ENCODE measurements at places on chromosomes 4 and X. TPM values are rescaled to one million over a fixed set of nuclear protein-coding genes. Genes with fewer than 3 reads are reported as not detected.

The IL21 gene
- total RNA-seq, result not detected

The C1GALT1C1 gene
- total RNA-seq, result 20.5 TPM

The LRCH2 gene
- total RNA-seq, result not detected

The REELD1 gene
- not detected for total RNA-seq

The TMSB15A gene
- not detected for total RNA-seq

The GUCY1A1 gene
- 0.64 TPM for total RNA-seq

The GLRA2 gene
- not detected for total RNA-seq

The TMEM192 gene
- total RNA-seq, result 21.5 TPM

The MAGEA2 gene
- not detected for total RNA-seq

The TRIM2 gene
- total RNA-seq, result 14.5 TPM

The RNF128 gene
- 51.8 TPM for total RNA-seq

The HCFC1 gene
- 13.2 TPM for total RNA-seq

The DSPP gene
- not detected for total RNA-seq

The TKTL1 gene
- total RNA-seq, result not detected

The BCAP31 gene
- 267 TPM for total RNA-seq

The ADAMTS3 gene
- 3.9 TPM for total RNA-seq

The RAI2 gene
- total RNA-seq, result not detected

The SLC38A5 gene
- total RNA-seq, result 301 TPM

The AMOT gene
- under 0.01 TPM for total RNA-seq

The SYP gene
- total RNA-seq, result not detected

The XPNPEP2 gene
- not detected for total RNA-seq

All from tracheal epithelial cell (primary cell).